ENCODE measurements at places on chromosomes 4 and X.

- peak; percentile 6 for DNase-seq
Observed at GRCh38 chr4:15779809-15780208, 1.7 kb downstream of the CD38 start.

- DNase-seq: no peak
Observed at GRCh38 chrX:24728530-24728929, 34.8 kb downstream of the POLA1 start.

DNA sequence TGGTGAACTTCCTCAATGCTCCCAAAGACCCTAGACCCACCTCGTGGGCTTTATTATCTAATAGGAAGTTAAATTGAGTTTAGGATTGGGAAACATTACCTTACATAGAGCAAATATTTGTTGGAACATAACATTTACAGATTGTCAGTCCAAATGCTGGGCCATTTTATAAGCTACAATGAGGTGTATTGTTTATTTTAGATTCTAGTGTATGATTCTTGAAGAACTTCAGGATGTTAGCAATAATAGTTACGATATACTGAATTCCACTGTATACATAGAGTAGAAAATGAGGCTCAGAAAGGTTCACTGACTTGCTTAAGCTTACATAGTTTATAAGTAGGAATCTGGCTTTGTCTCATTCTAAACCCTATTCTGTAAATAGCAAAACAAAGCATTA, 37.4 kb downstream of the PAQR3 start:
- DNase-seq: no peak

- DNase-seq: no peak
Observed at GRCh38 chrX:129933700-129934099, 27.7 kb downstream of the UTP14A start.

DNA sequence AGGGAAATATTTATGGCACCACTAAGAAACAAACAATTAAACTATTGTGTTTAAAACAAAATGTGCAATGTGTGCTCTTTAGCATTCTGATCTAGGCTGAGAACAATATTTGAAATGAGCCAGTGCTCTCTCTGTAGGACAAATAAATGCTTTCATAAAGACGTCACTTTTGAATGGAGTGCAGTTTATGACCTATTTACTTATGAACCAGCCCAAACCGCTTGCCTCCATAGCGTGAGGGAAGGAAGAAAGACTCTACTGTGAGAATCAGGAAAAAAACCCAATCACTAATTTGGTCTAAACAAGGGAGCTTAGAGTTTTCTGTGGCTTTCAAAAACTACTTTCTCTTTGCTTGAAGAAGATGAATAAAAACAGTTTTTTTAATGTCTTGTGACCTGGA, 39.4 kb downstream of the SAT1 start:
- peak; percentile 18 for DNase-seq

DNA sequence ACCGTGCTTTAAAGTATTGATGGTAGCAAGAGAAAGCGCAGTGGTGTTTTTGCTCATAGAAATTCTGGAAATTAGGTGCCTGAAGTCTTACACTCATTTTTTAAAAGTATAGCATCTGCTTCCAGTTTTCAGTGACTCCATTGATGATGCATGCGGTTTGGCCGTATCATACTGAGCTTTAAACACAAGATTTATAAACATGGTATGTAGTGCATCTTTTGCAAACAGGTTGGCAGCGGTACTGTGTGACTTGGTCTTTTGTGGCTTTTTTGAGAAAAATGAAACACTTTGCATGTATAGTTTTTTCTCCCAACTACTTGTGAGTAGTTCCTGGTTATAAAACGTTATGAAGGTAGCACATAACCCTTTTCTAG, 2.0 kb downstream of the DDX3X start:
- peak; percentile 60 for DNase-seq

GRCh38 chr4:186831574-186831973, 107.9 kb upstream of the FAT1 start:
- DNase-seq: peak; percentile 32
